Left ventricle myocardium inferior (tissue), 1 donor: ENCODE measurements at places on chromosomes 2 and 18.

GRCh38 chr18:6859676-6860422 lies 130.3 kb downstream of the ARHGAP28 start:
- no peak for DNase-seq

DNA sequence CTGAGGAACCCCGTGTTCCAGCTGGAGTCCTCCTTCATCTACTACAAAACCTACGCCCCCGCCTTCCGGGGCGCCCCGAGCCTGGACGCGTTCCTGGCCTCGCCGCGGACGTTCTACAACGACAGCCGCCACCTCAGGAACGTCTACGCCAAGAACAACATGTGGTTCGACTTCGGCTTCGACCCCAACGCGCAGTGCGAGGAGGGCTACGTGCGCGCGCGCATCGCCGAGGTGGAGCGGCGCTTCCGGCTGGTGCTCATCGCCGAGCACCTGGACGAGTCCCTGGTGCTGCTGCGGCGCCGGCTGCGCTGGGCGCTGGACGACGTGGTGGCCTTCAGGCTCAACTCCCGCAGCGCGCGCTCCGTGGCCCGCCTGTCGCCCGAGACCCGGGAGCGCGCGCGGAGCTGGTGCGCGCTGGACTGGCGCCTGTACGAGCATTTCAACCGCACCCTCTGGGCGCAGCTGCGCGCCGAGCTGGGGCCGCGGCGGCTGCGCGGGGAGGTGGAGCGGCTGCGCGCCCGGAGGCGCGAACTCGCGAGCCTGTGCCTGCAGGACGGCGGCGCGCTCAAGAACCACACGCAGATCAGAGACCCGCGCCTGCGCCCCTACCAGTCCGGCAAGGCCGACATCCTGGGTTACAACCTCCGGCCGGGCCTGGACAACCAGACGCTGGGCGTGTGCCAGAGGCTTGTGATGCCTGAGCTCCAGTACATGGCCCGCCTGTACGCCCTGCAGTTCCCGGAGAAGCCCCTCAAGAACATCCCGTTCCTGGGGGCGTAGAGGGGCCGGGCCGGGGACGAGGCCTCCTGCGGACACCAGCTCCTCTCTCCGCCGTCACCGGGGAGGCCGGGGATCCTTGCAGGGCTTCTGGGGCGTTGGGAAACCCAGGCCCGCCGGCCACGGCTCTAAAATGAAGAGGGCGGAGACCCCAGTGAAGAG lies 5.3 kb upstream of the NEU4 start:
- peak; percentile 40 for DNase-seq

- DNase-seq, result no peak
These were observed 88.9 kb downstream of the ITGA4 start for GRCh38 chr2:181546086-181546485.

- no peak for DNase-seq
These were observed 78.1 kb downstream of the MAP4K4 start for GRCh38 chr2:101775636-101776035.

GRCh38 chr2:240963065-240963867 lies 35.2 kb upstream of the SNED1 start:
- peak; percentile 13 for DNase-seq

- no peak for DNase-seq
These were observed 390.9 kb upstream of the CDH19 start for GRCh38 chr18:66994790-66995189.

GRCh38 chr2:35081001-35081621 lies 1274.5 kb upstream of the CRIM1 start:
- DNase-seq, result no peak

DNA sequence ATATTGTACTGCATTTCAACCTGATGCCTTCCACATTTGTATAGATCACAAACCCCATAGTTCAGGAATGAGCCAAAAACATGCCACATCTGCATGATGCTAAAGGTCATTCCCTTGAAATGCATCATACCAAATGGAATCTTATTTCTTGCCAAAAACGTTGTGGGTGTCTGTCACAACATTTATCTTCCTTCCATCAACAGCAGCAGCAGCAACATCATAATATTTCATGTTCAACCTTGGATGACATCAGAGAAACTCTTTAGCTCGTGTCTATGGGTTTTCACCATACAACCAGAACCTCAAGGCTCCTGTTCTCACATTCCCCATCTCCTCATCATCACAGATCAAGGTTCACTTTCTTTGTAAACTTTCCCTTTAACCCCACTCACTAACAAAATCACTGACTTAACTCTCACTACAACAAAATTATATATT lies 221.3 kb upstream of the CTAGE1 start:
- DNase-seq, result no peak

- DNase-seq, result no peak
These were observed 87.4 kb downstream of the RPRM start for GRCh38 chr2:153391131-153391530.

DNA sequence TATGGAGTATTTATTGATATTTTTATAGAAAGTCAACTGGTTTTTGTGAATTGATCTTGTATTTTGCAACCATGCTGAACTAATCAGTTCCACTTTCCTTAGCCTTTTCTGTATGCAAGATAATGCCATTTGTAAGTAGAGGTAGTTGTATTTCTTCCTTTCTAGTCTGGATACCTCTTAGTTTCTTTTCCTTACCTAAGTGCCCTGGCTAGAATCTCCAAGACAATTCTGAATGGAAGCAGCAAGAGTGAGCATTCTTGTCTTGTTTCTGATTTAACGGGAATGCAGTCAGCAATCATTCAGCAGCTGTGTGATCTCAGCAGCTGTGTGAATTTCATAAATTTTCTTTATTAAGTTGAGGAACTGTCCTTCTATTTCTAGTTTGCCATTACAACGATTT lies 73.4 kb downstream of the NRXN1 start:
- no peak for DNase-seq

DNA sequence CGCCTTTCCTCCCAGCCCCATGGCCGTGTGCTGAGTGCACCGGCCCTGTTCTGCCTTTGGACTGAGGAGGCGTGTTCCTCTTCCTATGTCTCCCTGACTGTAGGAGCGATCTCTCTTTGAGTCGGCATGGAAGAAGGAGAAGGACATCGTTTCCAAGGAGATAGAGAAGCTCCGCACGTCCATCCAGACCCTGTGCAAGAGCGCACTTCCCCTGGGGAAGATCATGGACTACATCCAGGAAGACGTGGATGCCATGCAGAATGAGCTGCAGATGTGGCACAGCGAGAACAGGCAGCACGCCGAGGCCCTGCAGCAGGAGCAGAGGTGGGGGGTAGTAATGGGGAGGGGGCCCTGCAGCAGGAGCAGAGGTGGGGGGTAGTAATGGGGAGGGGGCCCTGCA lies 29.4 kb upstream of the ASB1 start:
- DNase-seq, result no peak

- DNase-seq, result no peak
These were observed 65.1 kb downstream of the SMIM21 start for GRCh38 chr18:75362435-75362834.

DNA sequence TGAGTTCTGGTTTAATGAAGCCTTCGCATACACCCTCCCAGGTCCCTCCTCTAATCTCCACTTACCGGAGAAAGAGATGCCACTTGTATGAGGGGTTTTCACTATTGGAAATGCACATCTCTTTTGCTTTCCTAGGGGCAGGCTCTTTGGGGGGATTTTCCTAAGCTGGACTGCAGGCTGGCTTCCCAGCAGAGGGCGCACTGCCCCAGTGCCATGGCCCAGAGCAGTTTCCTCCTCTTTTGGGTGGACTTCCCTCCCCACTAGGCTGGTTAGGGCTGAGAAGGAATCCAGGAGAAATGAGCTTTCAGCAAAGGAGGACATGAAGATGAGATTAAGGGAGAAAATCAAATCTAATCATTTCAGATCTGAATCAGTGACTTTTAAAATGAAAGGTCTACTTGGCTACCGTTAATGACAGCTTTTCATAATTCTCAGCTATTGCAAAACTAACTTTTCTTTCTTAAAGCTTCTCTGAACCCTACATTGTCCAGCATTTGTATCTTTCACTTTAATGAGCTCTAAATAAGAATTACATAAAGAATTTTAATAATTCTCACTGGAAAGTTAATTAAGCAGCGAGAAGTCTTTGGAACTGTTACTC lies 784.1 kb upstream of the FANCL start:
- peak; percentile 23 for DNase-seq

GRCh38 chr2:106886916-106887758 lies 1.2 kb upstream of the ST6GAL2 start:
- peak; percentile 30 for DNase-seq

- DNase-seq, result no peak
These were observed 140.9 kb upstream of the MYCN start for GRCh38 chr2:15799432-15799827.

DNA sequence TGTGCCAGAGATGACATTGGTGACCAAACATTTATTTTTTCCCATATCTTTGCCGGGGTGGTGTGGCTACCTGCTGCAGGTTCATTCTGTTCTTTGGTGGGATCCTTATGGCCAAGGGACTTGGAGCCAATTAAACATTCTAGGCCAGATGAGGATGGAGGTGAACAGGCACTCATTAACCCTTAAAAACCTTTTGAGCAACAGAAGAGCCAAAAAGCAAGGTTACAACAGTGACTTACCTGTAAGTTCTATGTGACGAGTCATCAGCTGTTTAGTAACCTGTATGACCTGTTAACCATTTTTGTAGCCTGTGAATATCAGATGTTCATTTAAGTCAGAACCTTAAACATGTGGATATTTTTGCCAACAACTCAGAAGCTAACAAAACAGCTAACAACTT lies 105.6 kb downstream of the XRCC5 start:
- DNase-seq, result no peak

DNA sequence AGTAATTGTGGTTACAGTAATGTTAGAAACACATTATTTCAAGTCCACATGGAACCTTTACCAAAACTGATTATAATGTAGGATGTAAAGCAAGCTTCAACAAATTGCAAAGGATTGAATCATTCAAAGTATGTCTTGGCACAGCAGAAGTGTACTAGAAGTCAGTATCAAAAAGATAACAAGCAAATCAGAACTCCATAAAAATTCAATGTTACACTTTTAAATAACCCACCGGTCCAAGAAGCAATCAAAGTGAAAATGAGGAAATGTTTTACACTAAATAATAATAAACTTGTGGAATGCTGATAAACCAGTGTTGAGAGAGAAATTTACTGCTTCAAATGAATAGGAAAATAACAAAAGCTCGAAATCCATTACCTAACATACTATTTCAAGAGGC lies 47.7 kb downstream of the TTC21B start:
- DNase-seq, result no peak

GRCh38 chr18:42756214-42756613 lies 359.3 kb downstream of the RIT2 start:
- DNase-seq, result no peak

GRCh38 chr2:11342551-11343367 lies 1.7 kb downstream of the ROCK2 start:
- no peak for DNase-seq

GRCh38 chr2:8595811-8596600 lies 85.8 kb upstream of the ID2 start:
- DNase-seq, result no peak

DNA sequence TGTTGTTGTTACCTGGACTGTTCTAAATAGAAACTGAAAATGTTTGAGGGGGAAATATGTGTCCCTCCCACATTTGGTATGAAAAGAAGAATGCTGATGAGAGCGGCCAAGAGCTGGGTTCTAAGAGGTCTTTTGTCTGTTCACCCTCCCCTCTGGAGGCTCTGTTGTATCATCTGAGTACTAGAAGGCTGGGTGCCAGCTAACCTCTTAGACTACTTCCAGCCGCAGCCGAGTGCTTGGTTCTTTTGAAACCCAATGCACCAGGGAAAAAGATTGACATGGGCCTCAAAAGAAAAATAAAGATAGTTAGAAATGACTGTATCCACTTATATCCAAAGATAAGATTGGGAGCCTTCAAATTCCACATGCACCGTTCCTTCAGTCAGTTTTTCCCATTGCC lies 255.9 kb downstream of the TXNL1 start:
- DNase-seq, result no peak

- DNase-seq, result no peak
These were observed 1059.2 kb upstream of the LRRTM1 start for GRCh38 chr2:81363800-81364199.

GRCh38 chr2:120499784-120500495 lies 154.0 kb downstream of the INHBB start:
- DNase-seq, result no peak

DNA sequence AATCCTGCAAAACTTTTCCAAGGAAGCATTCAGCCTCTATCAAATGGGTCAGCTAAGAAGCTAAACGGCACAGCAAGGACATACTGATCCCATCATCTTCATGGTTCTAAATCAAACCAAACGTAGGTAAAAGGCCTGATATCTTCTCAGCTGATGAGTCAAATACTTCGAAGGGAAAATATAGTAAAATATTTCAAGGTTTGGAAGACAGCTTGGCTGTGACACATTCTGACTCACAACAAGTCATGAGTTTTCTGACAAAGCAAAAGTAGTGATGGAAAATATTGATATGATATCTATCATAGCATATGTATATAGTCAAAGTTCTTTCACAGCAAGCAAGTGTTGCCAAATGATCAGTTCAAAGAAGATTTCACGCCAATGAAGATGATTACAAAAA lies 31.5 kb downstream of the DOCK10 start:
- DNase-seq, result no peak

- no peak for DNase-seq
These were observed 15.0 kb downstream of the FAM124B start for GRCh38 chr2:224386876-224387275.

DNA sequence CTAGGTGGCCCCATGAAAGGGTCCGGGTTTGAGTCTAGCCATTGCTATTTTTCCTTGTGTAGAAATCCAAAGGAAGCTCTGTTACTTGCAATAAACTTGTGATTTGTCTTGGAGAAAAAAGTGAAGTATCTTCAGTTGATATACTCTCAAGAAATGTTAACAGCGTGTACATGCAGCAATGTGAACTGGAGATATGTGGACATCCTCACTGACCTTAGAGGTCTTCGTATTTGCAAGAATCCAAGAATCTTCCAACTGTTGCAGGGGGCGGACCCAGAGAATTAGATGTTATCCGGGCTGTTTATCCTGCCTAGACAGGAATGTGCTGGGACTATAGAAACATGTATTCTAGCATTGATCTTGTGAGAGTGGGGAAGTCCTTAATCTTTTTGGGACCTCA lies 187.6 kb downstream of the KCNS3 start:
- no peak for DNase-seq

DNA sequence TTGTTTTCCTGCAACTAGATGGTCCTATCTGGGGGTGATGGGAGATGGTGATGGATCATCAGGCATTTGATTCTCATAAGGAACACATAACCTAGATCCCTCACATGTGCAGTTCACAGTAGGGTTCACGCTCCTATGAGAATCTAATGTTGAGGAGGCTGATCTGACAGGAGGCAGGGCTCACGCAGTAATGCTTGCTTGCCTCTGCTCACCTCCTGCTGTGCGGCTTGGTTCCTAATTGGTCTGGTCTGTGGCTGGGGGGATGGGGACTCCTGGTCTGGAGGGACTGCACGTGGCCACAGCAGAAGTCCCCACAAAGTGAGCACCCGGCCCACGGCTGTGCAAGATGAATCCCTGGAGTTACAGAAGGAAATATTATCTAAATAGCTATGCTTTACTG lies 11.3 kb downstream of the MC5R start:
- no peak for DNase-seq

DNA sequence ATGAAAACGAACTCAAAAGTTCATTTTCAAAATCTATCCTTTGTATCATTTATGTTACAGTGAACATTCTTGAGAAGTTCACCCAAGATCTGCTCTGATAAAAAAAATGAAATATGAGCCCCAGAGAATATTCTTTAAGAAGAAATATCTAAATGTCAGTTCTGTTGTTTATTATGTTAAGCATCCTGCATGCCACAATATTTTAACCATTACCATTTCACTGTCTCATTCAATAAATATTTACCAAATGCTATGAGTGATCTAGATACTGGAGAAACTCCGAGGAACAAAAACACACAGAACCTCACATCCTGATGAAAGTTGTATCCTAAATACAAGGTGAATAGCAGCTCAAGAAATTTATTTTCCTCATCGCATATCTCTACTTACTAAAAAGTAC lies 170.2 kb downstream of the ZNF385B start:
- DNase-seq, result no peak
